ENCODE measurements at places on chromosomes 1 and 21. TPM values are rescaled to one million over a fixed set of nuclear protein-coding genes. Genes with fewer than 3 reads are reported as not detected.

The UCHL5 gene
- 64.1 TPM for total RNA-seq

GRCh38 chr1:206442101-206442500, 28.2 kb upstream of the IKBKE start:
- no peak overlapping the region for H3K4me3 ChIP-seq
- no peaks in the 10 kb centered on the region for H3K4me1 ChIP-seq
- no peak overlapping the region for H3K27ac ChIP-seq
- no peaks in the 10 kb centered on the region for H3K27me3 ChIP-seq
- no peaks in the 10 kb centered on the region for H3K36me3 ChIP-seq

DNA sequence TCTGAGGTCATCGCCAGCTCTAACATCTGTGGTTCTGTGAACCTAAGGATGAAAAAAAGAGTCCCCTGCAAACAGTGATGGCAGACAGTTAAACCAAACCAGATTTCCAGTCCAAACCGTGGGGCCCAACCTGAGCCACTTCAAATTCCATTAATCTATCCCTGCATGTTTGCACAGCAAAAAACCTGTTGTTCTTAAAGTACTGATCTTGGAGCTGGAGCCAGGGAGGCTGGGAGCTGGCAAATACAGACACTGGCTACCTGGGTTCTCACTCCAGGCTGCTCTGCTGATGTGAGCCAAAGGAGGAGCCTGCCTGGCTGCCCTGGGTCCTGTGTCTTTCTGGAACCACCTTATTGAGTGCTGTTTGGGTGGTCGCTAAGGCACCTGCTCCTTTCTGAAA, 16.4 kb downstream of the LDLRAD1 start:
- no peak overlapping the region for H3K27ac ChIP-seq
- H3K36me3 ChIP-seq: no peaks in the 10 kb centered on the region
- DNase-seq: no peak
- H3K4me1 ChIP-seq: no peaks in the 10 kb centered on the region
- H3K4me3 ChIP-seq: no peak overlapping the region

The GNAI3 gene
- 7.7 TPM for total RNA-seq

DNA sequence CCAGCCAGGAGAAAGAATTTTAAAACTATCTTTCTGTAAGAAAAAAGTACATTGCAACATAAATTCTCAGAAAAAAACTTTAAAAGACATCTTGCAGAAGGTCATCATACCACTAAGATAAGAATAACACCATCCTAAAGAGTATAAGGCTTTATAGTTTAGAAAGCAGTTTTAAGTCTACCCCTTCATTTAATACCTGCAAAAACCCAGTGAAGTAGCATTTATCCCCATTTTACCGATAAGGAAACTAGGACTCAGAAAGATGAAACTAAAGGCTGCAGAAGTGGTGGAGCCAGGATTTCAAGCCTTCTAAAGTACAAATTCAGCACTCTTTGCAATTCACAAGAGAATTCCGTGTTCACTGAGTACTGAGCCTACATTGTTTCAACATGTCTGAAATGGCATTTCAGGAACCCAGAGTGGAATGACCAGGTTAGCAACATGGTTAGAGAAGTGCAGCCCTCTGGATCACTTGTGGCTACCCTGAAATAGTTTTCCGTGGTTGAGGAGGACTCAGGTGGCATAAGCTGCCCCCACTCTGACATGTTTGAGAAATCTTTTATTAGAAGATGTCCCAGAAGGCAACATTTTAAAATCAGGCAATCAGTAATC, 6.7 kb downstream of the MYCL start:
- H3K27ac ChIP-seq: no peak overlapping the region
- H3K4me3 ChIP-seq: no peak overlapping the region
- peaks cover 14% of the 10 kb centered on the region for H3K4me1 ChIP-seq
- peaks cover 7% of the 10 kb centered on the region for H3K27me3 ChIP-seq
- DNase-seq: no peak

DNA sequence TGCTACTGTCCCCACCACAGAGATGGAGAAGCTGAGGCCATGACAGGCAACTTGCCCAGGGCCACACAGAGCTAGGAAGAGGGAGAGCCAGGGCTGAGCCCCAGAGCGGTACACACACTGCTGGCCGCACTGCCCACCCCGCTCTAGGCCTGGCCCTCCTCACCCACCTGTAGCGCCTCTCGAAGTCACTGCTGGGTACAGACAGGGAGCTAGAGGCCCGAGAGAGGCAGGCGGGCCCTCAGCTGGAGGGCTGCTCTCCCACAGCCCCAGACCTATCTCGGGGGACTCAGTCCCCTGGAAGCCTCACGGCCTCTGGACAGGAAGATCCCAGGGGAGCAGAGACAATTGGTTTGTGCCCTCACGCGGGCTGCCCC, 17.3 kb upstream of the PLEKHG5 start:
- no peaks in the 10 kb centered on the region for H3K36me3 ChIP-seq
- H3K27me3 ChIP-seq: no peaks in the 10 kb centered on the region
- H3K4me3 ChIP-seq: no peak overlapping the region
- H3K27ac ChIP-seq: no peak overlapping the region
- no peaks in the 10 kb centered on the region for H3K4me1 ChIP-seq

The PLXNA2 gene
- 0.08 TPM for total RNA-seq

The CFAP141 gene
- not detected for total RNA-seq

DNA sequence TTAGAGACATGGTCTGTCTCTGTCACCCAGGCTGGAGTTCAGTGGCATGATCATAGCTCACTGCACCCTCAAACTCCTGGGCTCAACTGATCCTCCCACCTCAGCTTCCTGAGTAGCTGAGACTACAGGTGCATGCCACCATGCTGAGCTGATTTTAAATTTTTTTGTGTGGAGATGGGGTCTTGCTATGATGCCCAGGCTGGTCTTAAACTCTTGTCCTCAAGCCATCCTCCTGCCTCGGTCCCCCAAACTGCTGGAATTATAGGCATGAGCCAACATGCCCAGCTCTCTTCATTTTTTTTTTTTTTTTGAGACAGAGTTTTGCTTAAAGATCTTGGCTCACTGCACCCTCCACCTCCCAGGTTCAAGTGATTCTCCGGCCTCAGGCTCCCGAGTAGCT, 24.8 kb upstream of the AGPAT3 start:
- H3K27me3 ChIP-seq: no peaks in the 10 kb centered on the region
- H3K4me1 ChIP-seq: 0 out of 2 replicates have a peak, but pooled peaks cover 4% of the 10 kb centered on the region
- no peaks in the 10 kb centered on the region for H3K36me3 ChIP-seq
- no peak overlapping the region for H3K4me3 ChIP-seq

The TFF2 gene
- not detected for total RNA-seq

DNA sequence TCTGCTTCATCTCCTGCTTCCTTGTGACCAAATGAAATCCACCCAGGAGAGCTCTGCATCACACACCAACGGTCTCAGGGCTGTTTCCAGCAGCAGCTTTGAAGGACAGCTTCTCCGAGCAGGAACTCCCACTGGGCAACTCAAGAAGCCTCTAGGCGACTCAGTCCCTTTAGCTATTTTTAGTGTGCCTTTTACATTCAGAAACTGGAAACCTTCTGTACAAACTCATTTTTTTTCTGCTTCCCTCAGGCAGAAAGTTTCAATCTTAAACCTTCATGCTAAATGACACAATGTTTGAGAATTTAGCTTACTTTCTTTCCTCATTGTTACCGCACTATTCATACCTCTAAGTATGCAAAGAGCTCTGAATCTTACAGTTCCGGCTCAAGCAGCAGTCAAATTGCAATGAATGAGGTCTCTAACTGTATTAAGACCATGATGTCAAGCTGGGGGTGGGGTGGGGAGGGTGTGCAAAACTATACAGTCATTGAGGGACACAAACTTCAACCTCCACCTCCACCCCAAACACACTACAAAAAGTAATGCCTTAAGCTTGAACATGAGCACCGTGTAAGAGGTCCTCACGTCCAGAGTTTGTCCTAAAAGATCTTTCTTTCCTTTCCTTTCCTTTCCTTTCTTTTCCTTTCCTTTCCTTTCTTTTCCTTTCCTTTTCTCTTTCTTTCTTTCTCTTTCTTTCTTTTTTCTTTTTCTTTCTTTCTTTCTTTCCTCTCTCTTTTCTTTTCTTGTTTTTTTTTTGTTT, 16.4 kb upstream of the TARBP1 start:
- H3K4me3 ChIP-seq: peak overlapping the region; percentile 48
- peaks cover 50% of the 10 kb centered on the region for H3K4me1 ChIP-seq
- no peaks in the 10 kb centered on the region for H3K27me3 ChIP-seq
- no peaks in the 10 kb centered on the region for H3K36me3 ChIP-seq
- DNase-seq: peak; percentile 79

The MX2 gene
- 49.0 TPM for total RNA-seq

- DNase-seq: no peak
- H3K27me3 ChIP-seq: no peaks in the 10 kb centered on the region
- no peaks in the 10 kb centered on the region for H3K36me3 ChIP-seq
- H3K27ac ChIP-seq: no peak overlapping the region
- H3K4me3 ChIP-seq: no peak overlapping the region
- H3K4me1 ChIP-seq: peaks cover 25% of the 10 kb centered on the region
These were observed 24.6 kb downstream of the RUNX1 start for GRCh38 chr21:35024513-35024912.

GRCh38 chr1:34978921-34979320, 6.2 kb downstream of the TMEM35B start:
- H3K27ac ChIP-seq: no peak overlapping the region
- no peak for DNase-seq
- peaks cover 9% of the 10 kb centered on the region for H3K4me1 ChIP-seq

DNA sequence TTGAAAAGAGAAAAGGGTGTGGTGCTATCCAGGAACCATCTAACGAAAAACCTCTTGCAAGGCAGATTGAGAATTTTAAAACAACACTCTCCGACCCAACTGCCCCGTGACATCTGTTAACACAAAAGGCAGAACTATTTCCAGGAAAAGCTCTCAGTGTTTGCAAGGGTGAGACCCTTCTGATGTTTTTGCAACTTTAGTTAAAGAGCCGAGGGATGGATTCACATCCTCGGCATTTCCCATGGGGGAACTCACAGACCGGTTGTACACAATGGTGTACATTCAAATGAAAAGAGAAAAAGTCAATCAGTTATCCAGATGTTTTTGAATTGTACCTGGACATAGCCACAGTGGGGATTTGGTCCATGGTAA, 120.0 kb downstream of the NGF start:
- DNase-seq: no peak
- H3K4me1 ChIP-seq: no peaks in the 10 kb centered on the region
- no peaks in the 10 kb centered on the region for H3K36me3 ChIP-seq
- H3K27me3 ChIP-seq: no peaks in the 10 kb centered on the region
- no peak overlapping the region for H3K27ac ChIP-seq

The COL8A2 gene
- 0.08 TPM for total RNA-seq

The TNNT2 gene
- total RNA-seq: not detected

GRCh38 chr1:29801561-29801973, 565.2 kb downstream of the PTPRU start:
- H3K27me3 ChIP-seq: no peaks in the 10 kb centered on the region
- H3K4me1 ChIP-seq: no peaks in the 10 kb centered on the region
- DNase-seq: no peak
- no peaks in the 10 kb centered on the region for H3K36me3 ChIP-seq
- H3K4me3 ChIP-seq: no peak overlapping the region

DNA sequence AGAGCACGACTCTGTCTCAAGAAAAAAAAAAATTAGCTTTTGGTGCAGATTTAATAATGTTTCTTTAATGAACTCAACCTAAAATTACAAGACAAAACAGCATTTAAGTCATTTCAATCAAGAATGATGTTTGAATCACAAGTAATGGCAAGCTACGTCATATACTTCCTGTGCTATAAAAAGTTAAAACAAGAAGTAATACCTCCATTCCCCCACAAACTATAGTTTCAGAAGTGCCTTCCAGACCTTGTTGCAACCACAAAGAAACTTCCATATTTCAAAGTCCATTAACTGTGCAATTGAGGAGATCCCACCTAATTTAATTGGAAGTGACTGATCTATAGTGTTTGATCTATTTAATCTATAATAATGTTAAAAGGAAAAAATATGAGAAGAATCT, 15.1 kb downstream of the NRDC start:
- H3K4me1 ChIP-seq: peaks cover 10% of the 10 kb centered on the region
- peak overlapping the region; percentile 51 for H3K27ac ChIP-seq
- H3K4me3 ChIP-seq: no peak overlapping the region
- no peaks in the 10 kb centered on the region for H3K36me3 ChIP-seq

- no peak overlapping the region for H3K4me3 ChIP-seq
- no peak overlapping the region for H3K27ac ChIP-seq
These were observed 4.0 kb upstream of the SRRM1 start for GRCh38 chr1:24639094-24639493.

GRCh38 chr1:200899015-200899386, 4.3 kb downstream of the INAVA start:
- H3K27me3 ChIP-seq: no peaks in the 10 kb centered on the region
- H3K27ac ChIP-seq: no peak overlapping the region
- DNase-seq: no peak
- no peaks in the 10 kb centered on the region for H3K36me3 ChIP-seq
- no peaks in the 10 kb centered on the region for H3K4me1 ChIP-seq

Data from GM12878 (cell line).